ENCODE measurements at places on chromosomes 3 and 15. TPM values are rescaled to one million over a fixed set of nuclear protein-coding genes. Genes with fewer than 3 reads are reported as not detected.
A peak's percentile ranks its signal among the peaks of the same experiment; 100 is the strongest.

GRCh38 chr3:175346573-175347356 is 487.6 kb downstream of the NAALADL2 start:
- peak; percentile 97 for DNase-seq

- DNase-seq, result no peak
Observed at GRCh38 chr3:124592658-124593441, 137.4 kb upstream of the UMPS start.

POPDC2 gene
- total RNA-seq, result 2.1 TPM

DNA sequence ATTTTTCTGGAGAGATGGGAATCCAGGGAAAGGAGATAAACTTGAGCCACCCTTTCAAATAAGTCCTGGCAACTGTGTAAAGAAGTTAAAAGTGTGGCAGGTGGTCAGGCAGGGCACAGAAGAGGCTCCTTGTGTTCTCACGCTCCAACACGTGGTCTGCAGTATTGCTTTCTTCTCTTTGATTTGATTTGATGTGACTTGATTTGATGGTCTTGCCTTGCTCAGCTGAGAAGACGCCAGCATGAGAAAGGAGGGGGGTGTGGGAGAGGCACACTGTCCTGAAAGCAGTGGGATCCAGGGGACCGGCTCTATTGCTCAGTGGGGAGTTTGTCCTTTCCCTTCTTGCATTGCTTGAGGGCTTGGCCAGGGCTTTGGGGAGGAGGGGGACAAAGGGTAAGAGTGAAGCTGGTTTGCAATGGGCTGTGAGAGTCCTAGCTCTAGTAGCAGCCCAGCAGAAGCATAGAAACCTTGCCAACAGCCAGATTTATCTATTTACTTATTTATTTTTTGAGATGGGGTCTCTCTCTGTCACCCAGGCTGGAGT is 25.7 kb upstream of the NEO1 start:
- no peak for DNase-seq

ATP13A5 gene
- not detected for total RNA-seq

- no peak for DNase-seq
Observed at GRCh38 chr15:59686389-59686788, 2.7 kb downstream of the BNIP2 start.

GRCh38 chr15:61153291-61153690 is 75.8 kb downstream of the RORA start:
- no peak for DNase-seq

DNA sequence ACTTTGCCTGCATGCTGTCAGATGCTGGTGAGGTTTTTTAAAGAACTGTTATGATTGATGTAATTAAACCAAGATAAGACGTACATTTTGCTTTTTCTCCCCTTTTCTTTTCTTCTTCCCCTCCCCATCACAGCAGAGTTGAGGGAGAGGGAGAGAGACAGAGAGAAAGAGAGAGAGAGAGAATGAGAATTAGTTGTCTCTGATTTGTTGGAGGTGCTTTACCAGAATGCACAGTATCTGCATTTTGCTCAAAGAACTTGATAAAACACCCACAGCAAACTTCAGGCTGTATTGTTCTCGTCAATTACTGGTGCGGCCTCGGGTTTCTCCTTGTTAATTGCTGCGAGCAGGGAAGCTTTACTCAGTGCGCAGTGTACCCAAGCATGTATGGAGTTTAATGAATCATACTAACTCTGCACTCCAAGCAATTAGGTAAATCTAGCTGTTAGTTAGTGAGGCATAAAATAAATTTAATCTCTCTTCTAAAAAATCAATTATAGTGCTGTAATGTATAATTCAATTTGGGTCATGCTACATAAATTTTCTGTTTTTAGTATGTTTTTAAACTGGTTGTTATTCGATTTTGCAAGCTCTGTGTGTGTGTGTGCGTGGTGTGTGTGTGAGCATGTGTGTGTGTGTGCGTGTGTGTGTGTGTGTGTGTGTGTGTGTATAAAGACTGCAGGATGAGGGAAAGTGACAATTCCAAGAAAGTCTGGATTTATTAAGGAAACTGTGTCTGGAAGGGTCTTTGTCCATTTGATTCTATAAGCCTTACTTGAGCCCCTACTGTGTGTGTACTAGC is 273.4 kb downstream of the TLE3 start:
- no peak for DNase-seq

CKMT1B gene
- total RNA-seq, result 0.72 TPM

CELSR3 gene
- 8.6 TPM for total RNA-seq

CNTN6 gene
- total RNA-seq, result not detected

DNA sequence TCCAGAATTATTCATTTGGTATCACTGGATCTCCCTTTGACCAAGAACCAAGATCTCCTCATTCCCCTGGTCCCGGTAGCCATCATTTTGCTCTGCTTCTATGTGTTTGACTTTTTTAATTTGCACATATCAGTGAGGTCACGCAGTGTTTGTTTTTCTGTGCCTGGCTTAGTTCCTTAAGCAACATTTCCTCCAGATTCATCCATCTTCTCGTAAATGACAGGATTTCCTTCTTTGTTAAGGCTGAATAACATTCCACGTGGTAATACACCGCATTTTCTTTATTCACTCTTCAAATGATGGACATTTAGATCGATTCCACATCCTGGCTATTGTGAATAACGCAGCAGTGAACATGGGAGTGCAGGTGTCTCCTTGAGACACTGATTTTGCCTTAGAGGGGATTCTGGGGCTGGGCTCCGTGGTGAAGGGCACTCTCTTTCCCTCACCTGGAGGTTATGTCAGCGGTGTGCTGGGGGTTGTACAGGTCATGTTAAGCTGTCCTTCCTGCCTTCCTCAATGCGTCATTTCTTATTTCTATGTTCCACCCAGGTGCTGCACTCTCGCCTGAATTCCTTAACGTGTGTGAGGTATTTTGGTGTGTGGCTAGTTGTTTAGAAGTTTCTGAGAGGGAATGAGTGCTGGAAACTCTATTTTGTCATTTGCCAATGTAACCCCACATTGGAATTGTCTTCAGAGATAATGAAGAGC is 212.2 kb downstream of the LPP start:
- DNase-seq, result peak; percentile 78

DNA sequence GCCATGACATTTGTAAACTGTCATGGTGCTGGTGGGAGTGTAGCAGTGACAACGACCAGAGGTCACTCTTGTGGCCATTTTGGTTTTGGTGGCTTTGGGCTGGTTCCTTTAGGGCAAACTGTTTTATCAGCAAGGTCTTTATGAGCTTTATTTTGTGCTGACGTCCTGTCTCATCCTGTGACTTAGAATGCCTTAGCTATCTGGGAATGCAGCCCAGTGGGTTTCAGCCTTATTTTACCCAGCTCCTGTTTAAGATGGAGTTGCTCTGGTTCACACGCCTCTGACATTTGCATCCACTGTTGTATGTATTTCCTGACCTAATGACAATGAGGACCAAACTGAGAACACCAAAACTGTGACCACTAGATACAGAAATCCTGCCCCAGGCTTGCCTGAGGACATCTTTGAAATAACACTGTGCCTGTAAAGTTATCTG is 37.6 kb downstream of the RAB8B start:
- DNase-seq, result no peak

GRCh38 chr15:94070356-94071295 is 160.7 kb upstream of the MCTP2 start:
- DNase-seq, result peak; percentile 52

GRCh38 chr3:23162934-23163333 is 40.2 kb upstream of the UBE2E2 start:
- no peak for DNase-seq

TMEM207 gene
- total RNA-seq, result not detected

DNA sequence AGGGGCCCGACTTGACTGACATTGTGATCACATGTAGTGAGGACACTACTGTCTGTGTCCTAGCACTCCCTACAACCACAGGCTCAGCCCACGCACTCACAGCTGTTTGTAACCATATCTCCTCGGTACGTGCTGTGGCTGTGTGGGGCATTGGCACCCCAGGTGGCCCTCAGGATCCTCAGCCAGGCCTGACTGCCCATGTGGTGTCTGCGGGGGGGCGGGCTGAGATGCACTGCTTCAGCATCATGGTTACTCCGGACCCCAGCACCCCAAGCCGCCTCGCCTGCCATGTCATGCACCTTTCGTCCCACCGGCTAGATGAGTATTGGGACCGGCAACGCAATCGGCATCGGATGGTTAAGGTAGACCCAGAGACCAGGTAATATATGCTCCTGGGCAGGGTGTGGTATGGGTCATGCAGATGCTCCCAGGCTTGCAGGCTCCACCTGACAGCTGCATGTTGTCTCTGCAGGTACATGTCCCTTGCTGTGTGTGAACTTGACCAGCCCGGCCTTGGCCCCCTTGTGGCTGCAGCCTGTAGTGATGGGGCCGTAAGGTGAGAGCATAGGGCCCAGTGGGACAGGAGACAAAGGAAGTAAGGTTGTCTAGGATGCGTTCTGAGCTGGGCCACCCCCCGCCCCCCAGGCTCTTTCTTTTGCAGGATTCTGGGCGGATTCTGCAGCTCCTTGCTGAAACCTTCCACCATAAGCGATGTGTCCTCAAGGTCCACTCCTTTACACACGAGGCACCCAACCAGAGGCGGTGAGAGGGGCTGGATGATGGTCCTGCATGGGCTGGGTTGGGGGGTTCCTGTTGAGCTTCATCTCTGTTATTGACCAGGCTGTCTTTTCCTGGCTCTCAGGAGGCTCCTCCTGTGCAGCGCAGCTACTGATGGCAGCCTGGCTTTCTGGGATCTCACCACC is 4.4 kb downstream of the DALRD3 start:
- no peak for DNase-seq

TNNC1 gene
- total RNA-seq, result 12.4 TPM

ATP8B4 gene
- 0.23 TPM for total RNA-seq

- peak; percentile 53 for DNase-seq
Observed at GRCh38 chr15:63176302-63176701, 13.1 kb upstream of the RAB8B start.

DNA sequence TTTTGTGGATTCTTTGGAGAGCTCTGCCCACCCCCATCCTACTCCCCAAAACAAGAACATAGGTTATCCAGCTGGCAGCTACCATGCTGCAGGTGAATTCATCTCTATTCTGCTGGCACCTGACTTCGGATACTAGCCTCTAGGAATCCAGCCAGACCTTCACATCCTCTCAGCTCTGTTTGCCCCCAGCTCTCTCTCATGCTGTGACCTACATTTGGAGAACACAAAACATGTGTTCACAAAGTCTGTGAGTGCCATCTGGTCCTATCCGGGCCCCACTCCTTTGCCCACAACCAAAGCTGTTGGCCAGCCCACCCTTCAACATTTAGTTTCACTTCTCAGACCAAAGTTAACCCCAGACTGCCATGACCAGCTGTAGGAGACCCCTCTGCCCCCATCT is 89.4 kb upstream of the C3orf80 start:
- no peak for DNase-seq

DNA sequence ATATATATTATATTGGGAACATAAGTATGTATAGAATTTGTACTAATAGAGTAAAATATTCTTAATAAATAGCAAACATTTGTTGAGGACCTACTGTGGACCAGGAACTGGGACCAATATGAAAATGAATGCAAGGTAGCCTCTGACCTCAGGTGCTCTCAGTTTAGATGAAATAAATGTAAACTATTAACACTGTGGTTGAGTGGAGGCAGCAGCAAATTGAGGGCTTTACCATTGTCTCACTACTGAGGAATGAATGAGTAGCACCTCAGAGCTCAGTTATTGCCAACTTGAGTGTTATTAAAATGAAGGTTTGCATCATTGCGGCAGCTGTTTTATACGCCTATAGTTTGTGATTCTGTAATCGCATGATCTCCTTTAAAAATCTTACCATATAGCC is 90.9 kb upstream of the CGNL1 start:
- no peak for DNase-seq

DNAH1 gene
- 2.3 TPM for total RNA-seq

GRCh38 chr3:38843898-38844297 is 27.9 kb upstream of the SCN10A start:
- peak; percentile 24 for DNase-seq

PLCL2 gene
- total RNA-seq, result 3.9 TPM

SLC25A38 gene
- total RNA-seq, result 33.0 TPM

DCLK3 gene
- total RNA-seq, result not detected

GRCh38 chr15:31453558-31454318 is 127.1 kb downstream of the KLF13 start:
- DNase-seq, result no peak

GRCh38 chr3:59540696-59541095 is 490.9 kb upstream of the CFAP20DC start:
- DNase-seq, result no peak
